ENCODE measurements at places on chromosomes 5 and 9. TPM values are rescaled to one million over a fixed set of nuclear protein-coding genes. Genes with fewer than 3 reads are reported as not detected.

Gene ANAPC2
- 58.2 TPM for total RNA-seq

Gene SSNA1
- total RNA-seq: 57.6 TPM

Gene EDIL3
- total RNA-seq: 17.0 TPM

Gene STK32A
- 2.9 TPM for total RNA-seq

Gene DIPK1B
- 15.1 TPM for total RNA-seq

Gene LRRC19
- total RNA-seq: 0.27 TPM

Gene RGP1
- total RNA-seq: 29.6 TPM

Gene KIF4B
- total RNA-seq: not detected

Gene EGFLAM
- 2.4 TPM for total RNA-seq

Gene MARCOL
- total RNA-seq: not detected

Gene LCN15
- total RNA-seq: not detected

Gene COL23A1
- total RNA-seq: 1.2 TPM

DNA sequence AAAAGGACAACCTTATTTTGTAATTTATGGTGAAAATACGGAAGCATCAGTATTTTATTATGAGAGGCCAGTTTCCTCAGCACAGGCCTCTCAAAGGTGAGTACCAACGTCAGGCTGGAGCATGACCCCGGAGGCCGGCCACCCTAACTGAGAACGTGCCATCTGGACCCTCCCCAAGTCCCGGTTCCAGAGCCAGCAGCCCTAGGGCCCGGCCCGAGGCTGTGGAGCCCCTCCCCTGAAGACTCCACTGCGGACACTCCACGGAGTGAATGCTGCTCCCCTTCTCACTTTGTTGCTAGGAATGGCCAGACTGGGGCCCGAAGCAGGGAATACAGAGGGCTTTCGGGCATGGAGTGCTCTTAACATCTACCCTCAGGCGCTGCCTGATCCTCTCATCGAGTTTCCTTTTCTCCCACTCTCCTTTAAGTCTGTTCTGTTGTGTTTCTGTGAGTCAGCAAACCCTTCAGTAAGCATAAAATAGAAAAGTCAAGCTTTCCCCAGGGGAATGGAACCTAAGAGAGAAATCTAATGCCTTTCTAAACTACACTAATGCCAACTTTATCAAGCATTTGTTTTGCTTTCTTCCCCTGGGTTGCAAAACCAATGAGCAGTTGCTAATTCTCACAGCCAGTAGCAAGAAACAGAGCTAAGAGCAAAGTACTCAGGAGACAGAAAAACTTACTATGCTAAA, 4.5 kb downstream of the BRD9 start:
- DNase-seq: no peak

DNA sequence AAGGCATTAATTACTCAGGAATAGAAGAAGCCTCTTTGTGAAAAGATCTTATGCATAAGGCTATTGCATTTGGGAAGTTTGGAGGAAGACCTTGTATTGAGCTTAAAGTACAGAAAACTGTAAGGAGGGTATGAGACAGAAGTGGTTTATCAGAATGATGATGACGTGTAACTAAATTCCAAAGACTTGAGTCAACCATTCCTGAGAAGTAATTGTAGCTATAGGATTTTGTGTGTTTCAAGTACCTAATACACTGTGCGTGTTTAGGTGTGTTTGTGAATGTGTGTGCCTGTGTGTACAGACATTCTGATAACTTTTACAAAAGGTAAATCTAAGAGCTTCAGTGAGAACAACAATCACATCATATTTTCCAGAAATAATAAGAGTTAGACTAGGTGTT, 46.5 kb upstream of the IRX2 start:
- no peak for DNase-seq

GRCh38 chr5:147983742-147984141, 77.4 kb upstream of the C5orf46 start:
- no peak for DNase-seq

DNA sequence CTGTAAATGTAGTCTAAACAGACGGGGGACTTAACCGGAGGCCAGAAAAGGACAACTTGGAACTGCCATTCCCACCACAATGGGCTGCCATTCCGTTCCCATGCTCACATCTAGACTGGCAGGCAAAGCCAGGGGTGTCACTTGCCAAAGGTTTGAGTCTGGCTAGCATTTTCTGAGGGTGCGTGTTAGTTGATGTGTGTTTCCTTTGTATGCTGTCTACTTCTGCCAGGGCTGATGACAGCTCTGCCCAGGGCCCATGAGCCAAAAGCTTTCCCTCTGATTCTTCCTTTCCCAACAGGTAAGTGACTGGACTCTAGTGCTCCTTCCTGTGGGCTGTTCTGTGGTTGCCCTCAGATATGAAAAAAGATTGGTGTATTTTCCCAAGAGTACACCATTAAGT, 68.0 kb downstream of the ZNF608 start:
- DNase-seq: no peak

DNA sequence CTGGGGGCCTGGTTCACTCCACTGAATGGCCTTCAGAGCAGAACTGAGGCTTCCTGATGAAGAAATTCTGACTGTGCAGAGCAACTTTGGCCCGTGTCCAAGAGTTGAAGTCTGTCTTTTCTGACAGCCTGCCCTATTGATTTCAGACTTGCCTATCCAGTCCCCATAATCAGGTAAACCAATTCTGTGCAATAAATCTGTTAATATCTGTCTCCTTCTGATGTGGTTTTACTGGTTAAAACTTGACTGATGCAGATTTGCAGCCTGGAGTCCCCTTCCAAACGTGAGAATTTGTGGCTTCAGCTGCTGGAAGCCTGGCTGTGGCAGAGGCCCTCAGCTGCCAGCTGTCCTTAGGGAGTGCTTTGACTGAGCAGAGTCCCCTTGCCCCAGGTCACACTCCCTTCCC, 283.9 kb upstream of the ANKRD55 start:
- no peak for DNase-seq

GRCh38 chr5:160229190-160229742, at the start of gene FABP6:
Gene FABP6 (plus strand): TSS chr5:160229506. CDS start chr5:160229558, 52 bp downstream.
- no peak for DNase-seq

DNA sequence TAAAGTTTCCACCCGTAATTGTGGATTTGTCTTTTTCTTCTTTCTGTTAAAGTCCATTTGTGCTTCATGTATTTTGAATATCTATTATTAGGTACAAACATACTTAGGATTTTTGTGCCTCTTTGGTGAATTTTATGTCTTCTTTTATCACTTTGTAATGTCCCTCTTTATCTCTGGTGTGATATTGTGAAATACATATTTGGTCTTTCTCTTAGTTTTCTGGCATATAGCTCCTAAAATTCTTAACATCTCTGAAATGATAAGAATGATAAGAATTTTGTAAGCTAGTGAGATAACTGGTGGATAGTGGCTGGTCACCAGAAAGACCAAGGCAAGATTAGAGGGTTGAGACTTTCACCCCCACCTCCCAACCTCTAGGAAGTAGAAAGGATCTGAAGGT, 111.1 kb downstream of the KCTD16 start:
- DNase-seq: no peak

GRCh38 chr5:6718161-6718681, 5.0 kb downstream of the TENT4A start:
- no peak for DNase-seq

DNA sequence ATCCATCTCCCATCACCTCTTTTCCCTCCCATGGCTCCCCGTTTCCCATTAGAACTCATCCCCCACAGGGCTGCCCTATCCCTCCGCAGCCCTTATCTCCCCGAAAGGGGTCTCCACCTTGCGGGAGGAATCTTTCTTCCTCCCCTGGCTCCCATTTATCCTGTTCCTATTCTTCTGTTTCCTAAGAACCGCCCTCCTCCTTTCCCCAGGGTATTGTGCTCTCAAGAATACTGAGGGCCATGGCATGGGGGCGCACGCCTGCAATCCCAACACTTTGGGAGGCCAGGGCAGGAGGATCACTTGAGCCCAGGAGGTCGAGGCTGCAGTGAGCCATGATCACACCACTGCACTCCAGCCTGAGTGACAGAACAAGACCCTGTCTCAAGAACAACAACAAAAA, 665 bp downstream of the CD72 start:
- no peak for DNase-seq

GRCh38 chr9:105055917-105056316, 128.0 kb upstream of the ABCA1 start:
- DNase-seq: no peak

DNA sequence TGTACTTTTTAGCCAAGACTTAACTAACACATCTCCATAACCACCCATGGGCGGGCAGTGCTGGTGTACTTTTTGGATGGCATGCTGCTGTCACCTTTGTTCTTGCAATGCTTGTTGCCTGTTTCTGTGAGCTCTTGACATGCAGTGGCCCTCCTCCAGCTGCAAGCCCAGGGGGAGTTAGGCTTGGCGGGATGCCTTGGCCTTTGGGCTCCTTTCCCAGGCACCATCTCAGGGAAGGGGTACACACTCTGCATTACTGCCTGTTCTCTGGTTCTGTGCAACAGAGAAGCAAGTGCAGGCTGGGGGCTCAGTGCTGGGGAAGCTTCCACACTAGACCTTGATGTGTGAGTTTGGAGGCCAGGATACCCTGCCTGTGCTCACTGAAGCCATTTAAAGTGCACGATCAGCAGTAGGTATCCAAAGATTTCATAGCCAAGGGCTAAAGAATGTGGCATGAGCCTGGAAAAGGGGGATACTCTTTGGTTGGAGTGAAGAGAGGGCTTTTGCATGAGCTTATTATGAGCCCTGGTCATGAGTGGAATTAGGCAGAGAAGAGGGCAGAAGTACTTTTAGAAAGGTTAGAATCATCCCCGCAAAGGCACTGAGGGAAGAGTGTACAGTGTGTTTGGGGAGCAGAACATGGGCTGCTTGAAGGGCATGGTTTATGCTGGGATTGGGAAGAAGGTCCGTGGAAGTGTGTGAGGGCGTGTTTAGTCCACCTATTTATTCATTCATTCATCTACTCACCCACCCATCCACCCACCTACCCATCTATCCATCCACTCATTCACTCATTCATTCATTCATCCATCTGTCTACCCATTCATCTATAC, 22.5 kb downstream of the PSAT1 start:
- DNase-seq: no peak

DNA sequence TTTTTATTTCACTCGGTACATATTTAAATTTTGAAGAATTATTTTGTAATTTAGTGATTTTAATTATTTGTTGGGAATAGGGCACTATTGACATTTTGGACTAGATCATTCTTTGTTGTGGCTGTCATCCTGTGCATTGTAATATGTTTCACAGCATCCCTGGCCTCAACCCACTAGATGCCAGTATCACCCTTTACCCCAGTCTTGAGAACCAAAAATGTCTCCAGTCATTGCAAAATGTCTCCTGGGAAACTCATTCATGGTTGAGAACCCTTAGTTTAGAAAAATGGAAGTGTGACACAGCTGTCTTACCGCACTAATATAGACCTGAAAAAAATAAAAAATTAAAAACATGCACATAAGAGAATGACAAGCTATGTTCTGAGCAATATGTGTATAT, 88.4 kb upstream of the CCDC152 start:
- DNase-seq: no peak

GRCh38 chr9:75417471-75417870, 329.2 kb downstream of the OSTF1 start:
- DNase-seq: no peak

DNA sequence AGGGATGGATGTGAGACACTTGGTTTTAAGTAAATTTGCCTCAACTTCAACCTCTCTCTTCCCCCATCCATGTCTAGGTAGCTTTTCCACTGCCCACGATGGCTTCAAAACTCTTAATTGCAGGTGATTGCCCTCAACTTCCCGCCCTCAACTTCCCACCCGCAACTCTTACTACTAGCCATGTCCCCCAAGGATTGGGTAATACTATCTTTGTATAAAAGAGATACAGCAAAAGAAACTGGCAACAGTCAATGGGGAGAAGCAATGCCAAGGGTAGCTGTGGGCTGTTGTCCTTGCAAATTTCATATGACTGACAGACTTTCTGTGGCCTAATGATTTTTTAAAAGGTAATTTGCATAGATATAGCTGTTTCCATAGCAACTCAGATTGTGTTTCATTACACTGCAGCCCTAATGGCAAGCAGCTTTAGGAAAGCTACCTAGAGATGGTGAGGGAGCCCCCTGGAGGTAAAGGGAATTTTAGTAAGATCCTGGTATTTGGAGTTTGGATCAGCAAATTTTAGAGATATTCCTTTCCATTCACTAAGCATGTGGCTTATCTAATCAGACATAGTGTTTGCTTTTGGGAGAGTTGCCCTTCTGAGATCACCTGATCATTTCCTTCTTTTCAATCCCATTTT, 421.5 kb upstream of the DAP start:
- DNase-seq: no peak

- DNase-seq: peak; percentile 85
Observed at GRCh38 chr5:40797273-40798011, 732 bp downstream of the PRKAA1 start.

DNA sequence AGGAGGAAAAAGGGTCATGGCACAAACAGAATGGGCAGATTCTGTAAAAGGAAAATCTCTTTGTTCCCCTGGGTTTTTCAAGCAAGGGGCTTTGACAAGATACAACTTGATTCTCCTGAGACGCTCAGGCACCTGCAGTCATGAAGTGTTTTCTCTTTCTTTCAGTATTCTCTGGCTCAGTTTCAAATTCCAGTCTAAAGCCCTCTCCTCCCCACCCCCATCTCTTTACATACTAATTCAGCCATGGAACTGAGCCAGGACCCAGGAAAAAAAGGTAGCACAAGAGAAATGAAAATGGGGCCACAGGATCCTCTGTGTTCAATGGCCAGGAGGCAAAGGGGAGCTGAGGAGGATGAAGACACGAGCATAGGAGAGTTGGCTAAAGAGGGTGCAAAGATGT, 408.4 kb downstream of the SPOCK1 start:
- no peak for DNase-seq

DNA sequence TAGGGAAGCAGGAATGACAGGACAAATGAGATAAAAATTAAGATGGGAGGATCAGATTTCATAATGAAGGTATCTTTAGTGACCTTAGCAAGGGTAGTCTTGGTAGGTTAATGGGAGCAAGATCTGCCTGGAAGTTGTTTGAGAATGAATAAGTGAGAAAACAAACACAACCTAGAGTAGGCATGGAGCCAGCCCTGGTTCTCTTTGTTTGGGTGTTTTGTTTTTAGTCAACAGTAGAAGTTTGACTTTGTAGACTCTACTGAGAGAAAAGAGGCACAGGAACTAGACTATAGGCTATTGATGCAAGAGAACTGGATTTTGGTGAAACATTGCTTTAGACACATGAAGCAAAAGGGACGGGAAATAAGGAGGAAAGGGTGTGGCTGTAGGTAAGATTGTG, 40.3 kb downstream of the KCNN2 start:
- no peak for DNase-seq

GRCh38 chr9:127562279-127562796, 49.7 kb upstream of the STXBP1 start:
- DNase-seq: no peak

- no peak for DNase-seq
Observed at GRCh38 chr9:133233681-133234432, 24.8 kb upstream of the OBP2B start.

- no peak for DNase-seq
Observed at GRCh38 chr9:86723346-86723745, 224.0 kb downstream of the GAS1 start.

- no peak for DNase-seq
Observed at GRCh38 chr5:81482595-81482994, 88.7 kb upstream of the ACOT12 start.

DNA sequence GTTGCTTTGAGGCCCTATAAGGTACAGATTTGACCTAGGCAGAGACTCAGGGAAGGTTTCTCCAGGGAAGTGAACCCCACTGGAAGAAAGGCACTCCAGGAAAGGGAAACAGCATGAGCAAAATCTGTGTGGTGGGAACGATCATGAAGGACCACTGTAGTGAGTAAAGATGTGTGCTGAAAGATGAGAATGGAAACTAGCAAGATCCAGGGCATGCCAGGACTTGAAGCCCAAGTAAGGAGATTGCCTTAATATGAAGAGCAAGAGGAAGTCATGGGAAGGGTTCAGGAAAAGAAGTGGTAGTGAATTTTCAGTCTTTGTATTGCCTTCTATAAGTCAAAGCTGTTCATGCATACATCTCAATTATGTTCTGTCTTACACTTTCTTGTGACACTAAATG, 55.2 kb upstream of the SLIT3 start:
- no peak for DNase-seq

All from lower lobe of right lung (tissue), 2 donors.